ENCODE measurements at places on chromosomes 4 and X.

- peak; percentile 49 for DNase-seq
Measured at GRCh38 chrX:110795645-110796406, at the start of gene CHRDL1. Gene CHRDL1 (minus strand): TSS chrX:110795817. CDS start chrX:110792181, 3,636 bp downstream.

DNA sequence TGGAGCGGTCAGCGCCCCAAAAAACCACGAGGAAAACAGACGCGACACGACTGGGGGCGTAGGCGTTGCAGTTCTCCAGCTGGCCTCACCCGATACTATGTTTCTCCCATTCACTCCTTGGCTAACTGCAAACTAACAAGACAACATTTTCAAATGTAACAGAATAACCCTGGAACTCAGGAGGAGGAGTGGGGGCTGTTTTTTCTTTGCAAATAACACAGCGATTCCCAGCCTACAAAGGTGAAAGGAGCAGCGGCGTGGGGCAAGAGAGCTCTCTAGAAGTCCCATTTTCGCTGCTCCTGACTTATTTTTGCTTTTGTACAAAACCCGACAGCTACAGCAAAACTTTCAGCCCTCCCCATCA lies 1.6 kb downstream of the SOX3 start:
- DNase-seq = no peak

GRCh38 chr4:72779241-72779640 lies 210.2 kb upstream of the ADAMTS3 start:
- no peak for DNase-seq

DNA sequence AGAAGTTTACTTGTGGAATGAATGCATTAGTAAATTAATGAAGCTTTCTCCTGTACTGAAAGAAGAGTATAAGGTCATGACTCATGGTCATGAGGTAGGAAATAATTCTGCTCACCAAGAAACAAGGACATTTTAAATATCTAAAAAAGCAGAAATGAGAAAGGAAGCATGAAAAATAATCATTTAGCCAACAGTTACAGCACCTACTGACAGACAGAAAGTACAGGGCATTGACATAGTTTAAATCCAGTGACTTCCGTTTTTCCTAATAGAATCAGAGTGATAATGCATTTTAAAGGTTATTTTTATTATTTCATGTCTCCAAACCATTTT lies 30.5 kb upstream of the ACSL1 start:
- no peak for DNase-seq

GRCh38 chr4:26010304-26010703 lies 96.3 kb downstream of the SMIM20 start:
- DNase-seq = no peak

DNA sequence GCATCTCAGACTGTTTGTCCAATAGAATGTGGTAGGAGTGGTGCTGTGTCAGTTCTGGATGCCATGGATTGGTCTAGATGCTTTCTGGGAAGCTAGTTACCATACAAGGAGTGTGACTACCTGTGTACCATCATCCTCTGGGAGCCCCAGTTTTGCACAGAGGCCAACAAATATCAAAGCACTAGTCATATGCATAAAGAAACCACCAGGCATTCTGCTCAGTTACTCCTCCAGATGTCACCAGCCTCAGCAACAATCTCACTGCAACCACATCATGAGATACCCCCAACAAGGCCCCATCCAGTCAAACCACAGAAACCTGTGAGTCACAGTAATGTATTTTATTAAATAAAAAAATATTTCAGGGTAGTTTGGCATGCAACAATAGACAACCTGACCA lies 435.8 kb upstream of the CPEB2 start:
- no peak for DNase-seq

- DNase-seq = no peak
Measured at GRCh38 chrX:85630901-85631300, 251.4 kb upstream of the POF1B start.

DNA sequence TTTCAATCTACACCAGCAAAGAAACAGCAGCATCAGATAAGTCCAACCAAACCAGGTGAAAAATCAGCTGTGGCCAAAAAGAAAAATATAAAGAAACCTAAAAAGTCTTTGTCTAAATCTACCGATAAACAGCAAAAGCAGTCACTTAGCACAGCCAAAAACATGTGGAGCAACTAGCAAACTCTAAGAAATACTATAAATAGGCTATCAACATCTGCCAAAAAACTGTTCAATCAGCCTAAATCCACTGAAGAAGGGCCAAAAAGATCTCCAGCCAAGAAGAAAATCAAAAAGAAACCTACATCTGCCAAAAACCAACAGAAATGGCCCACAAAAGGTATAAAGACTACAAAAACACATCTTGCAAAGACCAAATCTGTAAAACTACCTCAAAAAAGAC lies 36.7 kb upstream of the CABS1 start:
- DNase-seq = no peak

- no peak for DNase-seq
Measured at GRCh38 chr4:384311-385010, 46.8 kb downstream of the ZNF141 start.

GRCh38 chrX:119230850-119231249 lies 5.2 kb upstream of the PGRMC1 start:
- no peak for DNase-seq

DNA sequence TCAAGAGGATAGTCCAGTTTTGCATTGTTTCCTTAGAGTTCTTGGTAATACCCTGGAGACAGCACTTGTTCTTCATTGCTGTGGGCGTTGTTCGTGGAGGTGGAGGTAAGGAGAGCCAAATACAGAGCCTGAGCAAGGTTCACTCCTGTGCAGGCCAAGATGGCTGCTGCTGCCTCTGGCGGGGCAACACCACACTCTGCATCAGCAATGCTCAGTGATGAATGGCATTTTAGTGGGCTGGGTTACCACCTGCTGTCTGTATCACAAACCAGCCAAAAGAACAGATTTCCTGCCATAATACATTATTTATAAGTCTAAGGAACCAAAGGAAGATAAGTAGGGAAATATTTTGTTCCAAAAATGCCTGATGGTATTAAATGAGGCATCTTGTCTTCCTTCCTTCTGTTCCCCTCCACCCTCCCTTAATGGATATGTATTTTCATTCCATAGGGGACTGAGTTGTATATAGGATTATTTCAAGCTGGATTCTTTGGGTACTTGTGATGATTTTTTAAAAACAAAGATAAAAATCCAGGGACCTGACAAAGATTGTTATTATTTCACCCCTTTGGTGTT lies 61.6 kb upstream of the LIMCH1 start:
- no peak for DNase-seq

DNA sequence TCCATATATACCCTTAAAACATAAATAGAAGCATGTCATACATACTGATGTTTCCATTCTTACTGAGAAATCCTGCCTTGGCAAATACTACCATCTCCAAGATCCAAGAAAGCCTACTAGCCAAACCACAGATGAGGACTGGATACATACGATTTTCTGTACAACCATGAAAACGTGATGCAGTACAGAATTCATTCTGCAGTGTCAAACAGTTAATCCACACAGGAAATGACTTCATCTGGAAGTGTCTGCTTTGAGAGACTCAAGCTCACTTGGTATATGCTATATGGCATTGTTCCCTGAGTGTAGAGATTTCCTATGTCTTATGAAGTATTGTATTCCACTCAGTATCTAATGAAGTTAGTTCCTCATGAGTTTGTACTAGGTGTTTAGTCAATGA lies 94.3 kb downstream of the CT47B1 start:
- DNase-seq = no peak

DNA sequence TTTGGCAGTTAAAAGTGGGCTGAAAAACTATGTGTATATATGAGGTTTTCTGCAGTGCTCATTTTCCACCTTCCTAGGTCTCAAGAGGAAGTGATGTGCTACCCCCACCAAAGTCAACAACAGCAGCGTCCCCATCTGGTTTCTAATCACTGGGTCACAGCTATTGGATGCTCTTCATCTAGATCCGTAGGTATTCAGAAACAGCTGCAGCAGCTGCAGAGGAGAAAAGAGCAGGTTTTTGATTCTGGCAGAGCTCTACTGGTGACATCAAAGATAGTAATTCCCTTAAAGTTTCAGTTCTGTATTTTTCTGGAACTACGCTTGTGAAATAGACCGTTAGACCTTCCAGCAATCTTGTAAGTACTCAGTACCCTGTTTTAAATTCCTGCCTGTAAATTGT lies 5.8 kb upstream of the GUCY2F start:
- no peak for DNase-seq
